ENCODE measurements at places on chromosomes 4 and X.

- DNase-seq: no peak
Measured at GRCh38 chrX:44843318-44843702, 511 bp upstream of the DUSP21 start.

GRCh38 chr4:99587803-99588202 lies 13.2 kb downstream of the MTTP start:
- no peak for DNase-seq

- no peak for DNase-seq
Measured at GRCh38 chr4:21242163-21242562, 541.9 kb downstream of the PACRGL start.

DNA sequence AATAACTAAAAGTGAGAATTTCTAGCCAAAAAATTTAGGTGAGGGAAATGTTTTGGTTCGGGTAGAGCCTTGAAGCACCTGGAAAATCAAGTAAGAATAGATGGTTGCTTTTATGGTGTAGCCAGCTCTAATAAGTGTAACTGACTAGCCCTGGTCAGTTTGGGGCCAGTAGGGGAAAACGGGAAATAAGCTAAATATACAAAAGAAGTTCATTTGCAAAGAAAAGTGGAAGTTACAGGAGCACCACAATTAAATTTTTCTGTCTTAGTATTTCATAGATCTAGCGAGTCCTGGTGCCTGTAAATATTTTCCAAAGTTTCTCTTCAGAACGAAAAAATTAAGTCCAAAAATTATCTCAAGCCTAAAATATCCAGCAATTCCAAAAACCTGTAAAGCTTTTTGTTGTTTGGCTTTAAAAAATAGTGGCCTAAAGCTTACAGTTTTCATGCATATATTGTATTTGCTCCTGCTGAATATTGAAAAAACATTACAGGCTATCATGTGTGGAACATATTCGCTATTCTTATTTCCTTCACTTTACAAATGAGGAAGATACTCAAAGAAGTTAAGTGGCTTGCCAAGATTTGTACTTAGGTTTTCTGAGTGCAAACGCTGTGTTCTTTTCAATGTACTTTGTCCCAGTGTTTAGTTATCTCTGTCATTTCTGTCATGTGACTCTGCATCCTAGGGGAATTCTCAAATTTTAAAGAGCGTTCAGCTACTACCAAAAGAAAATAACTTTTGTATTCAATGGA lies 7.3 kb upstream of the PTPN13 start:
- no peak for DNase-seq

- peak; percentile 4 for DNase-seq
Measured at GRCh38 chr4:122129061-122129460, 23.1 kb upstream of the BLTP1 start.

DNA sequence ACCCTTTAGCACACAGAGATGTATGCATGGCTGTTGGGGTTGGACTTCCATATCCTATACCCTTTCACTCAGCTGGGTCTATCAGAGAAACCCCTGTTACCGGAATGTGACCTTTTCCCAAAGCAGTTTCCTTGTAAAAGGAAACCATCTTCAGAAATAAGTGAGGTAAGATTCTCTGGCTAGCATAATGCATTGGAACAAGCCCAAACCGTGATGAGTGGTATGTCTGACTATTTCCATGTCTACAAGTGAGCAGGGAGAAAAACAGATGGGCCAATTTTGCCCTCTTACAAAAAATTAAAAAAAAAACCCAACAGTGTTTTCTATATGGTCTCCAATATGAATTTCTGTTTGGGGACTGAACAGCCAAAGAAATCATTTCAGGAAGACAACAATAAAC lies 283.9 kb downstream of the SMARCA1 start:
- peak; percentile 86 for DNase-seq

- no peak for DNase-seq
Measured at GRCh38 chr4:55634417-55635128, 1.5 kb downstream of the NMU start.

Data from fibroblast of skin of right biceps (primary cell).